ENCODE measurements at places on chromosomes 4 and X.

DNA sequence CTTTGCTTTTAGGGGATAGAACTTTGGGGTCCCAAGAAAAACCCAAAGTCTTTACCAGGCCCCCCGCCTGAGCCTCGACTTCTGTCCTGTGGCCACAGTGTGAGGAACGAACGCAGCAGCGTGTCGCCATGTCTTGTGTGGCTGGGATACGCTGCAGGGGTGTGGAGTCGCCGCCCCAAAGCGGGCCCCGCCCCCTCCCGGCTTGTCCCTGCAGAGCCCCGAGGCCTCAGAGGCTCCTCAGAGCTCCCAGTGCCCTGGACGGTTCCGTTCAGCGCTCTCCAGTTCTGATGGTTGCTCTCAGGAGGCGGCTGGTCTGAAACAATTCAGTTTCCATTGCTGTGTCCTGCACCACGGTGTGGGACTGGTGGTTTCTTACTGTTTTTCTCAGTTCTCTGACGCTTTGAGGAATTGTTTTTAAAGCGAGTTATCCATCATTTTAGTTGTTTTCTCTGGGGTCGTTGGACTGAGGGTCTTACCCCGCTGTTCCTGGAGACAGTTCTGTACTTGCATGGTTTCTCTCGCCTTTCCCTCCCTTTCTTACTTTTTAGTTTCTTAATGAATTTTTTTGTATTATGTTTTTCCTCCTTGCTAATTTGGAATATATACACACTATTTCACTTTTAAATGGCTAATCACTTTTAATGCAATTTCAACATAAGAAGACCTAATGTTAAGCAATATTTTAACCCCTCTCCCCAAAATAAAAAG, 1.6 kb upstream of the IDUA start:
- DNase-seq = no peak

DNA sequence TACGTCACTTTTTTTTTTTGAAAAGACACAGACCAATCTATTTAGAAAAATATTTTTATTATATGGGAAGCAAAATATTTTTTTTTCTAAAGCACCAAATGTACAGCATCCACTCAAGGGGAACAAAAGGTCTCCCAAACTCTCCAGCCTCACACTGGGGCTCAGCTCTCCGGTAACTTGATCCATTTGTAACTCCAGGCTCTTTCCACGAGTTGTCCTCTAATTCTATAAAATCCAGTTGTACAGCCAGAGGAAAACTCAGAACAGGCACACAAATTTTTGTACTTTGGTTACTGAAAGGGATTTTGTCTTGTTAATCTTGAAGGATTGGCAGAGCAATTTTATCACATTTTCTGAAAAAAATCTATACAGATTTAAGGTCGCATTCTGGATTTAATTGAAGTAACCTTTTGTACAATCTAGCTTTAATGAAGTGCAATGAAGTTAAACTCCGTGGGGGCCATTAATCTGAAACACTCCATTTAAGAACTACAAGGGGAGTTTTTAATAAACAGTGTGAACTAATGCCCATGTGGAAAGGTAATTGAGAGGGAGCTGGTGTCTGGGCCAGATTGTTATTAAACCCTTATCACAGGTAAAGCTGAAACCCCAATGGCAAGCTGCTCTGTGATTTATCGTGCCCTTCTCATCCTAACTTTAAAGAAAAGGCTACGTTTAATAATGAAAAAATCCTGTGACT, 161.2 kb upstream of the FRG1 start:
- no peak for DNase-seq

GRCh38 chrX:111308039-111308438, 37.8 kb upstream of the CAPN6 start:
- DNase-seq = no peak

GRCh38 chrX:85897362-85898126, 149.8 kb downstream of the CHM start:
- DNase-seq = no peak

- no peak for DNase-seq
These were observed 244.8 kb upstream of the PSAPL1 start for GRCh38 chr4:7679406-7680040.

All from NCI-H1105 treated with DMSO at 0.1 percent for 48 hours (cell line).